Muscle of leg (tissue), 16 donors: ENCODE measurements at places on chromosomes 6 and 20. TPM values are rescaled to one million over a fixed set of nuclear protein-coding genes. Genes with fewer than 3 reads are reported as not detected.

DNA sequence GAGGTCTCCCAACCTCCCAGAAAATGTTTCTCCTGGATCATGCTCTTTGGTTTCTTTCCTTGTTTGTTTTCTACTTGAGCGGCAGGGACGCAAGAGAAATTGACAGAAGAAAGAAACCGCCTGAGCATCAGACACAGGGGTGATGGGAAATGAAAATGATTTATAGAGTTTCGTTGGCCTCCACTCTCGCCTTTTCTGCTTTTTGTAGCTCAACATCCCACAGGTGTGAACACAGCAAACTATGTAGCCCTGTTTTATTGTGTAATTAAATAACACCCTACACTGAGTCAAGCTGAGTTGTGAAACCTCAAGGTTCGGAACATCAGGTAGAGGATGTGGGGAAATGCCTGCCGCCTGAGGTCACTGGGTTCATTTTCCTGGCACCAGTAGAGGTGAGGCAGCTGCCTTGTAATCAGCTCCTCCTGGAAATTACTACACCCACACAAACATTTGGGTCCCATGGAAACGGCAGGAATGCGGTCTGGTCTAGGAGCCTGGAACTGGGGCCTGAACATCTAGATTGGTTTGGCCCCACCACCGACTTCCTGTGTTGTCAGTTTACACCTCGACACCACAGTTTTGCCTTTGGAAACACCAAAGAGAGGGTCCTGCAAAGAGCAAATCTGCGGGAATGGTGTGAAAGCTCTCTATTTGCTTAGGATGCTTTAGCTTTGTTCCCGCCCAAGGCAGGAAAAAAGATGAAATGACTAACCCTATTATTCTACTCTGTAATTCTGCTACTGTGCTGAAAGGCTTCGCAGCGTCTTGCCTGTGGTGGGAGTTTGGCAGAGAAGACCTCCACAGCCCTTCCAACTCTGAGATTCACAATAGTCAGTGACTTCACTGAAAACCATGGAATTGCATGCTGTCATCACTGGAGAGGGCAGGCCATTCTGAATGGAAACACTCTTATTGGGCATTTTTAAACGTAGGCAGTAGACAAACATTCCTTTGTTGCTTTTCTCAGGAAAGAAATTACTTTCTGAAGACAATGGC lies 53.0 kb downstream of the ADAT2 start:
- peak; percentile 77 for DNase-seq

ACSS1 gene
- 23.4 TPM for polyA plus RNA-seq

GRCh38 chr6:115675443-115675842 lies 385.2 kb downstream of the FRK start:
- DNase-seq, result no peak

PRR18 gene
- 0.76 TPM for polyA plus RNA-seq

GRCh38 chr6:24924580-24925356 lies 11.0 kb downstream of the RIPOR2 start:
- no peak for DNase-seq

PGBD1 gene
- 7.4 TPM for polyA plus RNA-seq

GRCh38 chr6:5516036-5516435 lies 254.7 kb downstream of the FARS2 start:
- no peak for DNase-seq

DNA sequence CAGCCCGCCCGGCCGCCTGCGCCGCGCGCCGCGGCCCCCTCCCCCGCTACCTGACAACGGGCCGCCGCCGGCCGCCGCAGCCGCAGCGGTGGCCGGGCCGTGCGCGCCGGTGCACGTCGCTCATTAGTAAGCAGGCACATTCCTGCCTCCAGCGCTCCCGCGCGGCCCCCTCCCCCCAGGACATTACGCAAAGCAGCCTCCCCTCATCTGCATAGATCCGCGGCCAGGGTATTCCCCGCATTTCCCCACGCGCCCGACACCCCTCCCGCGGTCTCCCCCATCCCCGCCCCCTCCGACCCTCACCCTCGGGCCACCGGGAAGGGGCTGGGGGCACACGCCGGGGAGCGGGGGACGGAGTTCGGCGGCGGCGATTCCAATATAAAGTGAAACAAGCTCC lies at the start of gene HIVEP2:
HIVEP2 (minus strand) TSS at position 128 of the 397 bp plus-strand sequence. CDS start 170,438 bp downstream, outside the sequence.
- DNase-seq, result peak; percentile 91

FAM209A gene
- polyA plus RNA-seq, result 0.35 TPM

DNA sequence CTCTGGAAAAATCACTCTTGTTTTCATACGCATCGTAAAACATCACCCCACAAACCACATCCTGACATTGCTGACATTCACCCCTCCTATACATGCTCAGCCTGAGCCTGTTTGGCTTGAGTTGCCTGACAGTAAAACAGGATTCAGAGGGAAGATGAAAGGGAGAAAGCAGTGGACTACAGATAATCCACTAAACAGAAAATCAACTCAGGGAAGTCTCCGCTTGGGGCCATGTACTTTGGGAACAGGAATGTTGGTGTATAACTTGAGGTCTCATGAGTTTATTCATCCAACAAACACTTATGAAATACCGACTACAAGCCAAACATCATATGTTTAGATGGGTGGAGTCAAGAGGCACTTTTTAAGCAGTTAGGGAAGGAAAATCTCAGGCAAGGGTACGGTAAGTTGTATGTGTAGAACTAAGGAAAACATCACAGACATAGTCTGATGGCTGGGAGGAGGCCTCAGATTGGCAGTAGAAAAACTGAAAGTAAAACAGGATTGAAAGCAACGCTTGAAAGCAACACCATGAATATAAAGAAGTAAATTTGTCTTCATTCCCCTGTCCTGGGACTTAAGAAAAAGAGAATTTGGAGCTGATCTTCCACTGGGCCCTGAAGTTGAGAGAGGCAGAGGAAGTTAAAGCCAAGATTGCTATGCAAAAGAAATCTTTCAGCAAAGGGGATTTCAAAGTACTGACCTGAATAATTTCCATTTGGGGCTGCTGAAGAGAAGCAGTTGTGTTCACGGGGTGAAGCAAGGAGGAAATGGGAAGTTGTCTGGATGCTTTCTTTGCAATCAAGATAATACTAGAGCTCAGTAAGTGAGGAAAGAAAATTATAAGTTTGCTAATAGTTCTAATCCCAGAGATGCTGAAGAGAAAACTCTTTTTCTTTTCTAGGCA lies 28.8 kb downstream of the PDE7B start:
- peak; percentile 44 for DNase-seq

- DNase-seq, result no peak
Observed at GRCh38 chr6:28347119-28347518, 2.6 kb upstream of the ZKSCAN3 start.

DNA sequence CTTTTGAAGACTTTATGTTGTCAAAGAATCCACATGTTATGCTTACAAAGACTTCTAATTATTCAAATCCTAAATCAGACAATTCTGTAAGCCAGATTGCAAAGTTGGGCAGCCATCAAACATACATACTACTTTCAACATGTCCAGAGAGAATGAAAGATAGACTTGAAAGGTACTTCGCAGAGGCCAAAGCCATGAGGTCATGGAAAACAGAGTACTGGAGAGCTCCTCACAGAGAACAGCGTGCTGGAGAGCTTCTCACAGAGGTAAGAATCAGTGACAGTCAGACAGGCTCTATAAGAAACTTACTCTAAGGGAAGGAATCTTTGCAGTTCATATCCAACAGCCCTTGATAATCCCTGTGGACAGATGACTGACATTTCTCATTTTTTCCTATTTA lies 400.2 kb downstream of the GJA1 start:
- peak; percentile 82 for DNase-seq

- no peak for DNase-seq
Observed at GRCh38 chr20:37726971-37727956, 33.4 kb downstream of the CTNNBL1 start.

- no peak for DNase-seq
Observed at GRCh38 chr6:15781333-15781732, 118.5 kb upstream of the DTNBP1 start.

DNA sequence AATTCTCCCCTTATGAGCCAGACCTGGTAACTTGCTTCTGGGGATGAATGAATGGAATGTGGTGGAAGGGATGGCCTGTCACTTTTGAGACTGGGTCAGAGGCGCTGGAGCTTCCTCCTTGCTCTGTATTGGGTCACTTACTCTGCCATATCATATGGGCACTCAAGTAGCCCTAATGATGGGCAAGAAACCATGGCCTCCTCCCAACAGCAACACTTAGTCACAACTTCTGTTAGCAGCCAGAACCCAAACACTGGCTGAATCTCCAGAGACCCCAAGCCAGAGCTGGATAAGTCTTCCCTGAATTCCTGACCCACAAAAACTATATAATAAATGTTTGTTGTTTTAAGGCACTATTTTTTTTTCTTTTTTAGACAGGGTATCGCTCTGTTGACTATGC lies 5.5 kb downstream of the E2F1 start:
- DNase-seq, result no peak

TAF11 gene
- polyA plus RNA-seq, result 46.8 TPM

ATP9A gene
- polyA plus RNA-seq, result 45.6 TPM

- no peak for DNase-seq
Observed at GRCh38 chr6:100663219-100663863, 198.6 kb upstream of the SIM1 start.

GRCh38 chr6:14638906-14639761 lies 521.6 kb downstream of the CD83 start:
- DNase-seq, result peak; percentile 71

DNA sequence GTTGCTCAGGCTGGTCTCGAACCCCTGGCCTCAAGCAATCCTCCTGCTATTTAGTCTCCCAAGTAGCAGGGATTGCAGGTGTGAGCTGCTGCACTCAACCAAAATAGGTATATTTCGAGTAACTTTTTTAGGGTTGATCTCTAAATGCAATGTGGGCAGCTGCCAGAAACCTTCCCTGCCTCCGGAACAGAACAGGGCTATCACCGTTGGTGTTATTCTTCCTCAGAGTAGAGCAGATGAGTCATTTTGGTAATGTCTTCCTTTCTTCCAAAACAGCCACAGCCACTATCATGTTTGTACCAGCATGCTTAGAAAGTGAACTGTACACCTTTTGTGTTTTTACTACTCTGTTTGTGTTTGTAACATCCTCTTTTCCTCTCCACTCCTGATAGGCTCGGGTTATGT lies 44.1 kb downstream of the SNX9 start:
- no peak for DNase-seq

PLEKHG1 gene
- 13.9 TPM for polyA plus RNA-seq

DNA sequence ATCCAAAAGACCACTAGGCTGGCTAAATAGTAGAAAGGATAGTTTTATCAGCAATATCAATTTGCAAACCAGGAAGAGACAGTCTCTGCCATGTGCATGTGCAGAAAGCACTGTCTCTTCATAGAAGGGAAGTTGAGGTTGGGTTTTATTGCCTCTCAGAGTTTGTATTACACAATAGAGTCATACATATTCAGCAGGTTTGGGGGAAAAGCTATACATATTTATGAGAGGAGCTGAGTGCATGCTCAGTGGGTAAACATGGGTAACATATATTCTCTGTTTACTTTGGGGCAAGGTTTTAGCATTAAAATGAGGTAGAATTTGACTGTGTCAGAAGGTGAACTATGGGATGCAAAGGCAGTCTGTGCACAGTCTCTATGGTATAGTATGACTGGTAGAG lies 14.9 kb downstream of the TMEM170B start:
- DNase-seq, result peak; percentile 4

LINC00237 gene
- 0.34 TPM for polyA plus RNA-seq

- no peak for DNase-seq
Observed at GRCh38 chr6:160000280-160000704, 31.4 kb downstream of the IGF2R start.

YWHAB gene
- 85.3 TPM for polyA plus RNA-seq

- DNase-seq, result no peak
Observed at GRCh38 chr20:821046-821730, 12.3 kb upstream of the FAM110A start.

PRSS16 gene
- 0.20 TPM for polyA plus RNA-seq

- no peak for DNase-seq
Observed at GRCh38 chr20:50522053-50522674, 12.0 kb downstream of the PTPN1 start.

DBNDD2 gene
- 19.7 TPM for polyA plus RNA-seq

TRIM15 gene
- polyA plus RNA-seq, result not detected

MDC1 gene
- 30.7 TPM for polyA plus RNA-seq

MCHR2 gene
- polyA plus RNA-seq, result not detected

- DNase-seq, result no peak
Observed at GRCh38 chr20:36040571-36040970, 72.2 kb downstream of the CNBD2 start.

RNF182 gene
- 1.1 TPM for polyA plus RNA-seq

DNA sequence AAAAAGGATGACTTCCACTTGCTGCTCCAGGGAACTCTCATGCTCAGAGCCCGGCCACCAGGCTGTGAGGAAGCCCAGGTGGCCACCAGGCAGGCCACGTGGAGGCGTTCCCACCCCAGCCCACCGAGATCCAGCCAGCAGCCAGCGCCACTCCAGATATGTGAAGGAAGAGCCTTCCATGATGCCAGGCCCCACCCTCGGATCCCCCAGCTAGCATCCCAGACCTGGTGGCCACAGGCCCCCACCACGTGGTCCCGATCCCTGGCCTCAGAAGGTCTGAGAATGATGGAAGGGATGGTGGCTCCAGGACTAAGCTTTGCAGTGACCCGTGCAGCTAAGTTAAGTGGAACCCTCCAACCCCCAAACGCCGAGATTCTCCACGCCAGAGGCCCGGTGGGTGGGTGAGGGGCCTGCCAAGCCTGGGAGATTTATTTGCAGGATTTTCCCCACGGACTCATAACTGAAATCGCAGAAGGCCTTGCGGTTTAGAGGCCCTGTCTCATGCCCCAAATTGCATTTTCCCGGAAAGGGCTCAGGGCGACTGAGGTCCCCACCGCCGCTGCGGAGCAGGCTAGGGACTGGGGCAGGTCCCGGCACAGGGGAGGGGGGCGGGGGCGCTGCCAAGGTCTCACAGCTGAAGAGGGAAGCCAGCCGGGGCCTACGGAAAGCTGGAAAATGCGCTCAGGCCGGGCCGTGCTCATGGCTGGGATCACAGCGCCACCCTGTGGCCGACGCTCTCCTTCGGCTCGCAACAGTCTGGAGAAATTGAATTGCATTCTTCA lies 31.1 kb upstream of the CST7 start:
- peak; percentile 82 for DNase-seq

- DNase-seq, result no peak
Observed at GRCh38 chr6:26351544-26351953, 13.4 kb upstream of the BTN3A2 start.

C6orf47 gene
- polyA plus RNA-seq, result 13.7 TPM

DNA sequence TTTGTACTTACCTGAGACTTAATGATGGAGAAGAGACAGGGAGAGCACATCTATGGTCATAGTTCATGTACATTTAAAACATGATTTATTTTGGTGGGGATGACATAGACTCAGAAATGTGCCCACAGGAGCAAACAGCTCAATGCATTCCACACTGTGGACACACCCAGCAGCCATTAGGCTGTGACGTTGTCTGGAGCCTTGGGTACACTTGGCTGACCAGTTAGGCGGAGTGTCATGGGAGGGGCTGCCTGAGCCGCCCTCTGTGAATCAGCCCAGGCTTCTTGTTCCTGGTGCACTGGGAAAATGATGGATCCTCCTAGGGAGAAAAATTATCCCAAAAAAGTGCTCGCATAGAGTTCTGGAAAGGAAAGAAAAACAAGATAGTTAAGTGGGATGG lies 231.0 kb upstream of the GMDS start:
- no peak for DNase-seq
